ENCODE measurements at places on chromosomes 5 and 9.

GRCh38 chr5:68365889-68366288 lies 150.3 kb downstream of the PIK3R1 start:
- DNase-seq = no peak

DNA sequence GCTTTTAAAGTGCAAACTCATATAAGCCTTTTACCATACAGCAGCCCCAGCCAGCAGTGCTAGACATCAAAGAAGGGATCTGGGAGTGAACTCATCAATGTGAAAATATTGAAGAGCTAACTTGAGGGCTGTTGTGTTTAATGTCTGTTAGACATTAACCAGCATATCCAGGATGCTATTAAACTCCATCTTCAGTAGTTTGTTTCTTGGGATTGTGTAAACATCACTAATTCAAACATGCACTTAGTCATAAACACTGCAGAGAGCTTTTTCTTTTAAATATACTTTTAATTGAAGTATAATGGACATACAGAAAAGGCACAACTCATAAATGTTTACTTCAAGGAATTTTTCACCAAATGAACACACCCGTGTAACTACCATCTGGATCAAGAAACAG lies 81.8 kb downstream of the TMEM252 start:
- no peak for DNase-seq

GRCh38 chr9:8207596-8207995 lies 408.0 kb upstream of the DMAC1 start:
- DNase-seq = no peak

GRCh38 chr5:90171466-90171865 lies 238.1 kb downstream of the CETN3 start:
- no peak for DNase-seq

DNA sequence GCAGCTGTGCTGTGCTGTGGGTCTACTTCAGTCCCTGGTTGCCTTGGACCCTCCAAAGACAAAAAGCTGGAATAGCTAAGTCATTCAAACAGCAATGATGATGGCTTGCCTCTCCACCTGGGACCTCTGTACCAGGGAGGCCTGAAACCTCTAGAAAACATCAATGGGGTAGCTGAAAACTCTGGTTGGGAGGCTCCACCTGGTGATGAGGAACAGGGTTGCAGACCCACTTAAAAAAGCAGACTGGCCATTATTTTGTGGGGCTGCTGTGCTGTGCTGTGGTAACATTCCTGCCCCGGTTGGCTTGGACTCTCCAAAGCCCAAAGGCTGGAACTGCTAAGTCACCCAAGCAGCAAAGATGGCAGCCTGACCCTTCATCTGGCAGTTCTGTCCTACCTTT lies 839.3 kb upstream of the ARRDC3 start:
- DNase-seq = no peak

GRCh38 chr5:32942225-32942989 lies 231.3 kb downstream of the NPR3 start:
- DNase-seq = no peak

DNA sequence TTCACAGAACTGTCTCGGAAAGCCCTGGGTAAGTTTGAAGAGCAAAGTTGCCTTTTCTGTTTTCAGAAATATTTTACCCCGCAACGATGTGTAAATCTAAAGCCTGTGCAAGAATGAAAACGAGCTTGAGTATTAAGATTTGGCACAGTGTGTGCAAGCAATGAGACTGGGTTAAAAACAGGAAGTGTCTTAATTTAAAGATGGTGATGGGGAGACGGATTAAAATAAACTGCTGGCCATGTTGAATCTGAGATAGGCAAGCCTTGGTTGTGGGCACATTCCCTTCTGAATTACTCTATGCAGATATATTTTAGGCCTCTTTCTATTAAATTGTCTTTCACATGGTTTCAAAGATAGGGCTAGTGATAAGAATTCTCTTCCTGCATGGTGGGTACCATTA lies 294.2 kb upstream of the DMRT1 start:
- DNase-seq = no peak

- DNase-seq = no peak
Measured at GRCh38 chr5:3787604-3788003, 192.0 kb downstream of the IRX1 start.

DNA sequence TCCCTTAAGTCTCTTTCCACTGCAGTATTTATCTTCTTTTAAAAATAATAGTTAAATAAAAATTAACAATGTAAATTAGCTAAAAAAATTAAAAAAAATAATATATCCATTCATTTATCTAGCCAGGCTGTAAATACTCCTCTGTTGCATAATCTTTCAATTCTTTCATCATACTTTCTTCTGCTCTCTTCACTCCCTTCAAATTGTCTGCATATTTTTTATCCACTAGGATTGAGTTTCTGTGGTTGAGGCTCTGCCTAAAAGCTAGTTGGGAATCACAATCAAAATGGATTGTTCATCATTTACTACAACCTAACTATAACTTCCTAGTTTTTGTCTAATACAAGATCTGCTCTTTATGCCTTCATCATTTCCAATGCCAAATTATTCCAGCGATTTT lies 182.2 kb downstream of the PDE4D start:
- DNase-seq = no peak

DNA sequence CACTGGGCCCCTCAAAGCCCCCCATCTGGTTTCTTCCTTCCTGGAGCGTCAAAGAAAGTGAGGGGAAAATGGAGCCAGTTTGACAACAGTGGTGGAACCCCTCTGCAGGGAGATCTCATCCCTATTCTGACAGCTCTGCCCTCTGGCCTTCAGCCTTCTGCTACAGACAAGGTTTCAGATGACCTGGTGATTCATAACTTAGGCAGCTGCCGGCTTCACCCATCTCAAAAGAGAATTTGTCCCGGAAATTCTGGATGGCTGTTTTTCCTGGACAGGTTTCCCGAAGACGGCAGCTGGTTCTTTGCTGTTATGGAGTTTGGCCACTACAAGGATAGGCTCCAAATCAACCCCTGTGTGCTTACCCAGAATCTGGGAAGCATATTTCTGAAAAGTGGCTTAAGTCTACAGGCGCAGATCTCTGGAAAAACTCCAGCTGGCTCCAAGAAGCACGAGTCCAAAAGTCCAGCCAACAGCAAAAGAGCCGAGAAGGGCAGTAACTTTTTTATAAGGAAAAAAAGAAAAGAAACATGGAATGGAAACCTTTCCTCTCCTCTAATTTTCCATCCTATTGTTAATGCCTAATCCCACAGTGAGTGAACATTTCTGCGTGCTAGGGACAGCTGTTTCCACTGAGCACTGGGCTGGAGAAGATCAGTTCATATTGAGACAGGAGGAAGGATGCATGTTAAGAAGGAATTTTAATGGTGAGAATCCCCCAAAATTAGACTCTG lies 54.5 kb downstream of the ZNF366 start:
- no peak for DNase-seq

DNA sequence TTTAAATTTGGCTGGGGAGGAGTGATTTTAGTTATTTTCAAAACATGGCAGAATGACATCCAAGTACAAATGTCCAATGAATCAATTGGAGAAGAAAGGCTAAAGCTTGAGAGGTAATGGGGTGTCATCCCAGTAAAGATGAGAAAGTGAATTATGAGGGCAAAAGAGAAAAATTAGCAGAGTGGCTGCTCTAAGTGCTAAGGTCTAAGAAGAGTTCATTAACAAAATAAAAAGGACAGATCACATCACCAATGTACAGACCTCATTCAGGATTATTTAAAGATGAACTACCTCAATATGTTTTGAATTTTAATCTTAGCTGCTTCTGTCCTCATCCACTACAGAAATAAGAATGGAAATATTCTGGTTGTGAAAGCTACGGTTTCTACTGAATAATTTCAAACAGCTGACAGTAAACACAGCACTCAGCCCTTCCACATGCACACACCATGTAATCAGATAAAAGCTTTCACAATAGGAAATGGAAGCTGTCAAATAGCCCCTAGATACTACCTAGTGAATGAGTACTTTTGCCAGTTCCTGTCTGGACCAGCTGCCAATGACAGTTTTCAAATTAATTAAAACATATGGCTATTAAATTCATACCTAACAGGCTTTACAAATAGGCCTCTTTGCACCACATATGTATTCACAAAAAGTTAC lies 171.5 kb downstream of the SSBP2 start:
- DNase-seq = no peak

GRCh38 chr5:17018871-17019270 lies 82.8 kb upstream of the MYO10 start:
- DNase-seq = no peak

GRCh38 chr9:33329117-33329563 lies 38.8 kb downstream of the NFX1 start:
- no peak for DNase-seq

DNA sequence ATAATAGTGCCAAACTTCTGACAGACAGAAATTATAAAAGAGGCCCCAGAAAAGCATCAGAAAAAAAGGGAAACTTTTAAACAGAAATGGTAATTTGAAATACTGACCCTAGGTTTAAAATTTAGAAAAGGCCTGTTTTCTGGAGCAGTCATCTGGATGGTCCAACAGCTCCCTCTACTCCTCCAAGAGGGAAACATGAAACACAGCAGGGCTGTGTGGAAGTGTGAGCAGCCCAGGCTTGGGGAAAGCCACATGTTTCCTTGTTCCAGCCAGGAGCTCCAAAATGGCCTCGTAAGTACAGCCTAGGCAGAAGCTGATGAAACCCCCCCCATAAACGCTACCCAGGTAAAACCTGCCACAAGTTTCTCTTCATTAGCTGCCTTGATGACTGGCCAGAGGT lies 499.3 kb upstream of the ADAMTS16 start:
- no peak for DNase-seq

Measured in CD4-positive, alpha-beta T cell treated with Interleukin-17A for 1 hour (primary cell).